ENCODE measurements at places on chromosomes 1 and 21. TPM values are rescaled to one million over a fixed set of nuclear protein-coding genes. Genes with fewer than 3 reads are reported as not detected.
A peak's percentile ranks its signal among the peaks of the same experiment; 100 is the strongest.

DNA sequence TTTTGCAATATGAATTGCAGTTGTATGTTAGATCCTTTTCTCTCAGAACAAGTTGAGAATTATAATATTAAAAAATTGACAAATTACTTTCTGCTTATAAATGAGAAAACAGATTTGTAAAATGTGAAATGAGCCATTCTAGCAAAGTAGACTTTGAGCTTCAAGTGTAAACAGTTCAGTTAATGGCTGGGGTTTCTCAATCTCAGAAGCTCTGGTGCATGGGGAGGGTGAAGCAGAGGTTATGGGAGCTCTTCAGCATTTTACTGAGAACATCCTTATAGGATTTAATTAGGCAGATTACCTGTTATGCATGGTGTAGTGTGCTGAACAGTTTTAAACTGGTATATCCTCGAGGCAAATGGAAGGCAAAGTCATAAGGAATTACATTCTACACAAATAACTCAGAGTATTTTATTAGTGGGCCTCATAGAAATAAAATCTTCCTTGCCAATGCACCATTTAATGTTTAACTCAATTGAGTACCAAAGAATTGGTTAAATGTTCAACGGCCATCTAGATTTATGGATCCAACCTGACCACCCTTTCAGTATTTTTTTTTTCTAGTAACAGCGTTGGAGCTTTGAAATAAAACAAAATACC is 1143.6 kb upstream of the ADGRL2 start:
- no peak for DNase-seq

GRCh38 chr1:100461222-100461621 is 76.7 kb upstream of the GPR88 start:
- DNase-seq: no peak

DNA sequence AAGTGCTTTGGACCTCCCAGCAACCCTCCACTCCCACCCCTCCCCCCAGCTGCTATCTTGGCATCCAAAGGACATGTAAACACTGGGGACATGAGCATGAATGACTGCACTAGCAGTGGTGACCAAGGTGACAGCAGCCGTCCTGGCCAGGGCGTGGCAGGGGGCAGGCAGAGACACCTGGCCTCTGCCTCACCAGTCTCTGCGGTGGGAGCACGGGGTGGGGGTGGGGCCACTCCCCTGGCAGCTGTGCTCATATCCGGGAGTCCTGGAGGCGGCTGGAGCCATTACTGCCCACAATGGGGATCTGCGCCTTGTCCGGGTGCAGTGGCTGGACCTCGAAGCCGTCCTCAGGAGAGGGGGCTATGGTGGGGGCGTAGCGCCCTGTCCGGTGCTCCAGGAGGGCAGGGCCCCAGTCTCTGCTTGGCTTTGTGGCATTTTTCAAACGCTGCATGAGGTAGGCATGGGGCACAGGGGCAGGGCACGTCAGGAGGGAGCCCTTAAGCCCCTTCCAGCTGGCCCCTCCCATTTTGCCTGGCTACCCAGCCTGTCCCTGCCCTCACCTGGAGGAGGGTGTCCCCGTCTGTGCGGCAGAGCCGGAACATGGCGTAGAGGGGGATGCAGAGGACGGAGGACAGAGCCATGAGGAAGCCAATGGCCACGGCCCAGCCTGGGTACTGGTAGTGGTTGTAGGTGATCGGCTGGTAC is 6.0 kb downstream of the CCDC24 start:
- no peak for DNase-seq

GRCh38 chr1:59705466-59706302 is 109.1 kb upstream of the HOOK1 start:
- DNase-seq: no peak

DNA sequence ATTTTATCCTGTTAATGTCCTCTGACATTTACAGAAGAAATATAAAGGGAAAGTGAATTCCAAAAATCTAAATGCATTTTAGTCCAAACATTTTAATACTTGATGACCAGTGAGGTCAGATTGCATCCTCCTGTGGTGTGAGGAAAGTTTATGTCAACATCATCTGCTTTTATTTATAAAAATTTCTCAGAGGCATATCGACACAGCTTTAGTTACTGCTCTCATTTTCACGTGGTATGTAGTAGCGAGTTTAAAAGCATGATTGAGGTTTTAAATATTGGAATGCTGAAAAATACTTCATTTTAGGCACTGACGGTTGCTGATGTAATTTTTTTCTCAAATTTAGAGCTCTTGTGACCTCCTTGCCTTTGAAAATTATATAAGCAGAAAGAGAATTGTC is 234.8 kb downstream of the HMCN1 start:
- no peak for DNase-seq

GRCh38 chr1:72568113-72568512 is 285.8 kb upstream of the NEGR1 start:
- DNase-seq: no peak

DNA sequence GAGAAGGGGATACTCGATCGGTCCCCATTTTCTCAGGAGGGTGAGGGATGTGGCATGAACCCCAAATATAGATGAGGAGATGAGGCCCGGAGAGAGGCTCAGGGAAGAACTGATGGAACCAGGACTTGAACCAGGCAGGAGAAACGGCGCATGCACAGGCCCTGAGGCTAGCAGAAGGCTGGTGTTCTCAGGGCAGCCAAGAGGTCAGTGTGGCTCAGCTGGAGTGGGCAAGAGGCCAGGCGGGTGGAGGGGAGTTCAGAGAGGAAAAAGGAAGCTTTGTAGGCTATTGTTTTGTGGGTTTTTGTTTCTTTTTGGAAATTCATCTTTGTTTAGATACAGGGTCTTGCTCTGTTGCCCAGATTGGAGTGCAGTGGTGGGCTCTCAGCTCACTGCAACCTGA is 122.0 kb downstream of the LACTBL1 start:
- no peak for DNase-seq

LAD1 gene
- total RNA-seq: 12.4 TPM

- DNase-seq: peak; percentile 63
Observed at GRCh38 chr1:228347181-228347580, 59.5 kb downstream of the TRIM11 start.

SGIP1 gene
- total RNA-seq: 7.0 TPM

GRCh38 chr1:119971710-119972570 is 75.6 kb upstream of the ADAM30 start:
- DNase-seq: no peak

XKR8 gene
- total RNA-seq: 3.0 TPM

DNA sequence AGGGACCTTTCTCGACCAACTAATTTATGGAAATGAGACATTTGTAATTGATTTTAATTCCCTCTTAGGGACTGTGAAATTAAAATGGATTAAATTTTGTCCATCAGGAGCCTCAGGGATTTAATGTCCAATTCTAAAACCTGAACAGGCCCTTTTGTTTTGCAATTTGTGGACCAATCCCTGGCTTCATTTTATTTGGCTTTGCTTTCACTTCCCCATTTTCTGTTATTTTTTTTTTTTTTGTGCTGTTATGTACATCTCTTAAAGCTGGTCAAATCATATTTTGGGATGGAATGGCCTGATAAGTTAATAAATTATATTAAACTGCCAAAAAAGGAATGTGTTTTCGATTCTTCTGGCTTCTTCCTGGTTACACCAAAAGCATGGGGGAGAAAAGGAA is 28.9 kb downstream of the ZSCAN20 start:
- DNase-seq: no peak

DNA sequence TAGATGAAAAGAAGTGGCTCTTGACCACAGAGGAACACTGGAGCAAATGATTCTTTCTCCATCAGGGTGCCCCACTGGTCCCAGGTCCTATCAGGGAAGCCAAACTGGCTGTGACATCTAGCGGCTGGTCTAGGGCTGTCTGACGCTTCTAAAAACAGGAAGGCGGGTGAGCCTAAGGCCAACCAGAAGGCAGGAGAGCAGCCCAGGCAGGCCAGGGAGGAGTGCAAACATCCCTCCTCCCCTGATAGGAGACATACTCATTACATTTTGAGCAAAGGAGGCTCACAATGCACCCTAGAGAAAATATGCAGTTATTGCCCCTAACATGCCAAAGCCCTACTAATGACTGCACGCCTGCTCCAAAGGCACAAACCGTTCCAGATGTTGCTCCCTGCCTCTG is 10.4 kb upstream of the FOXE3 start:
- DNase-seq: no peak

DNA sequence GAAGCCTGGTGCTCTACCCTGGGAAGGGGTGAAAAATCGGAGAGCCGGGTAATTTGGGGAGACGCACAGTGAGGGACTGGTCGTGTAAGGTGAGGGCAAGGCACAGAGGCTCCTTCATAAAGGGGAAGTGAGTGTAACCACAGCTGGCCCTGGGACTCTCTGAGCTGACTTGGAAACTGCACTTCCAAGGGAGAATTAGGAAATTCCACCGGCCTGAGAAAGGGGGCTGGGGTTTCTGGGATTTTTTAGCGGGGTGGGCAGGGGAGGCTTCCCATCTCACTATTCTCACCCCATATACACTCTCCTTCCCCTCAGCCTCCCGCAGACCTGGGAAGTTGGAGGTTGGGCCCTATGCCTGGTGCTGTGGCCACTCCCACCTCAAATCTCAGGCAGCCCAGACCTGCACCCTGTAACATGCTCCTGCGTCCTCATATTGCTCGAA is 88.3 kb upstream of the IPO9 start:
- no peak for DNase-seq

PLA2G4A gene
- total RNA-seq: 1.3 TPM

GRCh38 chr1:211741788-211742187 is 66.4 kb upstream of the NEK2 start:
- DNase-seq: no peak

DNA sequence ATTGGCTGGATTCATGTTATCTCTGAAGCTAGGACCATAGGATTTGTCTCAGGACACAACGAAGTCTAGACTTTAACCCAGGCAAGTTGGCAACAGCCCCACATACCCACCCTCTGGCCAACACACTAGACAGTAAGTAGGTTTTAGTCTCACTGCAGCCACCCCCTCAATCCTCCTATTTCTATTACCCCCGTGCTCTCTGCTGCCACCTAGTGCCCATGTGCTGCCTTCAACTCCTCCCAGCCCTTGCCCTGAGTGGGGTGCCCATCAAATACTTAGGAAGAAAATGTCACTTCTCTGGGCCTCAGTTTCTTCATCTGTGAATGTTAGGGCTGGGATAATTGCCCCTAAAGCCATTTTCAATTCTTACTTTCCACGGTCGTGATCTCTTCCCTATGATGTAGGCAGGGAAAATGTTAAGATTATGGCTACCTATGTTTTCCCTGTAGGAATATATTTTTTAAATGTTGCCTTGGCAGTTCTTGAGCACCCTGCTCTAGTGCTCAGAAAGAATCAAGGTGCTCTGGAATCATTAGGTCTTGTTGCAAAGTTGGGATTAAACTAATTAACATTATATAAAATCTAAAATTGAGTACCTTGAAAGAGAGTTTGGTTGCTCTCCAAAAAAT is 213.0 kb downstream of the LMX1A start:
- DNase-seq: no peak

LMOD1 gene
- 9.6 TPM for total RNA-seq

DNA sequence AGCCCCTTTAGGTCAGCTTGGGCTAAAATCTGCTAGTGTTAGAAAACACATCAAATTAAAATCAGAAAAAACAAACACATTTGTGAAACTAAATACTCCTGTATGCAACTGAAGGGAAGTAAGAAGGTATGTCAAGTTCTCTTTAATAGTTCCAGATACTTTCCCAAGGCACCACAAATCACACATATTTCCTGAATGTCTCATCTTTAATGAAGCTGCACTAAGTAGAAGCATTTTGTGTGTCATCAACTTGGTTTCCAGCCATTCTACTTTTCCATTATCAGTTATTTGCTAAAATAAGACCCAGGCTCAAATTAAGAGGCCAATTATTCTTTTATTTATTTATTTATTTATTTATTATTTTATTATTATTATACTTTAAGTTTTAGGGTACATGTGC is 34.7 kb downstream of the CRB1 start:
- DNase-seq: no peak

GRCh38 chr1:206872139-206872538 is 6.7 kb downstream of the IL20 start:
- no peak for DNase-seq

DNA sequence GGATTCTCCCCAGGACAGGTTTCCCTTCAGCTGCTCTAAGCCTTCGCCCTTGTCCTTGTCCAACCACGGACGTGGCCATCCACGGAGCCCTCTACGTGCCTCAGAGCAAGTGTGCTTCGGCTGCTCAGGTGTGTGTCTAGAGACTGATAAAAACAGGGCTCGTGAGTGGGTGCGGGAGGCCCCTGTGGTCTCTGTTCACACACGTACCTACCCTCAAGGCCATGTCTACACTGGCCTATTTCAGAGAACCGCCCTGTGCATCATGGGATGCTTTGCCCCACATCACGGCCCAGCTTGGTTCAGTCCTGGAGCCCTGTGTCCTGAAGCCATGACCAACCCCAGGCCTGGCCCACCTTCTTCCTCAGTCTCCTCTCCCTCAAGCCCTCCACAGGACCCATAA is 24.6 kb upstream of the RUNX3 start:
- no peak for DNase-seq

- no peak for DNase-seq
Observed at GRCh38 chr1:974687-975328, 7.1 kb downstream of the PERM1 start.

DNA sequence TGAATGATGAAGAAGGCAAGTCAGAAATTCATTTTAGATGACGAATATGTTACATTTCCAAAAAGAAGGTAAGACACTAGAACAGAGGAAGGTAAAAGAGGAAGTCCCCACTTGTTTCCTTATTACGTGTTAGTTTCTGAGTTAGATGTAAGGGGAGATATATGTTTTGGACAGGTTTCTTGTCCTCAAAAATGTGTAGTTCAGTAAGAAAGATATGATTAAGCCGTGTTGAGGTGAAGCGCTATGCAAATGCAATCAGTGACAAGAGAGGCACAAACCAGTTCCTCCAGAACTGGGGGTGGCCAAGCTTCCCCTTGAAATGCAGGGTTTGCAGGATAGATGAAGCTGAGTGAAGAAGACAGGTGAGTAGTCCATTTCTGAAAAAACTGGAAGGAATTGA is 293.3 kb upstream of the RUNX1 start:
- DNase-seq: no peak

GRCh38 chr21:39022863-39023693 is 160.2 kb downstream of the PSMG1 start:
- DNase-seq: peak; percentile 87

DNA sequence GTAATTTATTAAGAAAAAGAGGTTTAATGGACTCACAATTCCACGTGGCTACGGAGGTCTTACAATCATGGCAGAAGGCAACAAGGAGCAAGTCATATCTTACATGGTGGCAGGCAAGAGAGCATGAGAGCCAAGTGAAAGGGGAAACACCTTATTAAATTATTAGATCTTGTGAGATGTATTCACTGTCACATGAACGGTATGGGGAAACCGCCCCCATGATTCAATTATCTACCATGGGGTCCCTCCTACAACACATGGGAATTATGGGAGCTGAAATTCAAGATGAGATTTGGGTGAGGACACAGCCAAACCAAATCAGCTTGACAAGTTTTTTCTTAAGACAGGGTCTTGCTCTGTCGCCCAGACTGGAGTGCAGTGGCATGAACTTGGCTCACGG is 14.3 kb downstream of the DAP3 start:
- no peak for DNase-seq

GRCh38 chr1:16276302-16277030 is 39.5 kb upstream of the CPLANE2 start:
- DNase-seq: no peak

Measured in cardiac septum (tissue), 1 donor.